ENCODE measurements at places on chromosomes 5 and 9. TPM values are rescaled to one million over a fixed set of nuclear protein-coding genes. Genes with fewer than 3 reads are reported as not detected.

Gene SPACA9
- 3.2 TPM for total RNA-seq

Gene SOX30
- not detected for total RNA-seq

Gene RASGEF1C
- not detected for total RNA-seq

Gene PITX1
- not detected for total RNA-seq

Gene CDHR2
- total RNA-seq, result not detected

Gene FOXI1
- total RNA-seq, result not detected

Gene AMACR
- total RNA-seq, result 19.7 TPM

Gene INSL6
- not detected for total RNA-seq

Gene ECM2
- total RNA-seq, result not detected

Gene GABRA1
- not detected for total RNA-seq

Gene ANKHD1
- total RNA-seq, result 59.7 TPM

Gene EMB
- total RNA-seq, result 4.7 TPM

Gene TNC
- 27.0 TPM for total RNA-seq

Gene HRCT1
- 0.47 TPM for total RNA-seq

Gene TMEM174
- total RNA-seq, result not detected

Gene CDH6
- 22.1 TPM for total RNA-seq

Gene B4GALT7
- 36.8 TPM for total RNA-seq

Gene STPG3
- total RNA-seq, result not detected

Gene GPR151
- total RNA-seq, result not detected

Gene IL33
- 4.5 TPM for total RNA-seq

Gene GRIA1
- not detected for total RNA-seq

Gene IL13
- not detected for total RNA-seq

Gene SEMA5A
- 5.4 TPM for total RNA-seq

Gene NAIF1
- total RNA-seq, result 6.8 TPM

Gene TRIM7
- total RNA-seq, result 5.3 TPM

Gene KIF12
- 5.3 TPM for total RNA-seq

Gene PIP5KL1
- total RNA-seq, result 3.9 TPM

Gene FGD3
- total RNA-seq, result not detected

Gene EEIG1
- total RNA-seq, result 29.6 TPM

Gene PANK3
- 31.6 TPM for total RNA-seq

Gene C6
- total RNA-seq, result 0.05 TPM

Gene CYLC2
- not detected for total RNA-seq

Gene DIMT1
- total RNA-seq, result 27.7 TPM

Gene MOCS2
- total RNA-seq, result 38.0 TPM

Gene BNC2
- total RNA-seq, result 19.0 TPM

Gene TRAF1
- total RNA-seq, result 4.2 TPM

Gene CDH10
- 2.6 TPM for total RNA-seq

Gene FBP1
- total RNA-seq, result 1.7 TPM

Gene EPB41L4A
- total RNA-seq, result 26.5 TPM

Gene GGTA1
- total RNA-seq, result 7.4 TPM

Gene AMBP
- not detected for total RNA-seq

Gene ELOVL7
- total RNA-seq, result 0.73 TPM

Gene TTC23L
- 0.41 TPM for total RNA-seq

Gene ZDHHC11B
- not detected for total RNA-seq

Gene AOPEP
- total RNA-seq, result 25.6 TPM

Gene DNAI1
- total RNA-seq, result not detected

Gene ERGIC1
- total RNA-seq, result 168 TPM

Gene FKTN
- total RNA-seq, result 9.9 TPM

Gene FCN2
- total RNA-seq, result not detected

Gene SYNPO
- total RNA-seq, result 123 TPM

Gene FAM81B
- total RNA-seq, result 0.47 TPM
